PC-3 (cell line): ENCODE measurements at places on chromosomes 12 and 14. TPM values are rescaled to one million over a fixed set of nuclear protein-coding genes. Genes with fewer than 3 reads are reported as not detected.

Gene RTN1
- total RNA-seq = 0.40 TPM in 1 of 2 replicates, not detected in the other

Gene ALDH6A1
- 5.0 and 5.4 TPM in 2 replicates for total RNA-seq

Gene EXOC3L4
- total RNA-seq = 1.4 and 2.0 TPM in 2 replicates

Gene SDR9C7
- total RNA-seq = not detected in 2 replicates

Gene APOLD1
- total RNA-seq = 2.8 and 3.5 TPM in 2 replicates

Gene PTMS
- 46.4 and 84.7 TPM in 2 replicates for total RNA-seq

Gene PPP1R1A
- total RNA-seq = not detected in 2 replicates

Gene KRT71
- total RNA-seq = not detected in 2 replicates

Gene ZNF891
- total RNA-seq = 0.86 and 0.98 TPM in 2 replicates

Gene TAS2R42
- total RNA-seq = not detected in 2 replicates

Gene BAZ2A
- total RNA-seq = 33.8 and 43.0 TPM in 2 replicates

Gene ATF7IP
- 12.5 and 16.9 TPM in 2 replicates for total RNA-seq
